PC-9 (cell line): ENCODE measurements at places on chromosomes 2 and 18. TPM values are rescaled to one million over a fixed set of nuclear protein-coding genes. Genes with fewer than 3 reads are reported as not detected.

DNA sequence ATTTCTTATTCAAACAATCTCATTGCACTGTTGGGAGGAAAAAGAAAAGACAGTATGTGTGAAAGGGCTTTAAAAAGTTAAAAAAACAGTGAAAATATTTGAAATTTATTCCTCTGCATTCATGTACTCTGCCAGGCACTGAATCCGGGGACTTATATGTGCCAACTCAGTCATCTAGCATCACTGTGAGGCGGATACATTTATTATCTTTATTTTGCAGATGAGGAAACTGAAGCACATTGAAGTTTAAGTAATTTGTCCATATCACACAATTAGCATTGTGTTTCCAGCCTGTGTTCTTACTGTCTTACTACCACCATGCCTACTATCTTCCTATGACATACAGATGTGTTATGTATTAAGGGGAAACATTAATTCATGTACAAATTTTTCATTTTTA lies 1.8 kb downstream of the LCLAT1 start:
- DNase-seq: no peak
- no peaks in the 10 kb centered on the region for H3K27me3 ChIP-seq
- peak overlapping the region; percentile 89; the same call in 1 of the 2 replicates for H3K4me3 ChIP-seq
- H3K4me1 ChIP-seq: peaks cover 23% of the 10 kb centered on the region
- no peak overlapping the region for H3K27ac ChIP-seq
- peaks cover 4% of the 10 kb centered on the region; the same call in 1 of the 2 replicates for H3K36me3 ChIP-seq

DNA sequence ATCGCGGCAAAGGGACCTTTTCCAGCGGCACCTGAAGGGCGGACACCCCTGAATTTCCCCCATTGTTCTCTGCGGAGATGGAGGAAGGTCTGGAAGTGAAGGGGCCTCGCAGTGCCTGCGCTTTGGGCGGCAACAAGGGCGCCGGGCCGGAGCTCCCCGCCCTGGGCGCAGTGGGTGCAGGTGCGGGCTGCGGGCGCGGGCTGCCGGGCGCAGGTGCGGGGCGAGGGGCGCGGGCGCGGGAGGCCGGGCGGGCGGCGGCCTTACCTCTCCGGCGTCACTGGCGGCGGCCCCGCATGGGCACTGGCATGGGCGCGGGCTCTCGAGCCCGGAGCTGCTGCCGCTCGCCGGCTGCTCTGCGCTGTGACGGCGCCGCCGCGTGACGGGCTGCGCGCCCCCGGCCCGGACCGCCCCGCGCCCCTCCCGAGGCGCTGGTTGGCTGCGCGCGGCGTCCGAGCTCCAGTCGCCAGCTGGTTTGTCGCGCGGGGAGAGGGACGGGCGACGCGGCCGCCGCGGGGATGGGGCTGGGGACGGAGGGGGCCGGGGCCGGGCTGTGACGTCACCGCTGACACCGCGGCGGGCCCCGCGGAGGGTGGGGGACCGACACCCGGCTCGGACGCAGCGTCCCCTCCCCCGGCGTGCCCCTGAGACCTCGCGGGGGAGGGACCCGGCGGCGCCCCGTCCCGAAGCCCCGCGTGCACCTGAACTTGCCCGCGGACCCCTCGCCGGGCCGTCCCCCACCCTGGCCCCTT lies at the start of gene KIF1A:
KIF1A (minus strand) TSS at position 362 of the 749 bp plus-strand sequence. CDS start 22,467 bp downstream, outside the sequence.
- H3K27me3 ChIP-seq: peaks cover 81% of the 10 kb centered on the region
- H3K36me3 ChIP-seq: no peaks in the 10 kb centered on the region
- H3K4me3 ChIP-seq: no peak within 1 kb of the TSS
- H3K4me1 ChIP-seq: no peaks in the 10 kb centered on the region

- no peaks in the 10 kb centered on the region for H3K4me1 ChIP-seq
- H3K36me3 ChIP-seq: no peaks in the 10 kb centered on the region
These were observed 240.6 kb downstream of the TFCP2L1 start for GRCh38 chr2:121044412-121044811.

- H3K27ac ChIP-seq: no peak overlapping the region
- H3K36me3 ChIP-seq: no peaks in the 10 kb centered on the region
- H3K4me1 ChIP-seq: no peaks in the 10 kb centered on the region
These were observed 250.4 kb upstream of the DSEL start for GRCh38 chr18:67766930-67767329.

Gene ZNF521
- total RNA-seq: not detected in 2 replicates

GRCh38 chr18:3172097-3172496 lies 47.7 kb downstream of the MYOM1 start:
- H3K4me1 ChIP-seq: no peaks in the 10 kb centered on the region

DNA sequence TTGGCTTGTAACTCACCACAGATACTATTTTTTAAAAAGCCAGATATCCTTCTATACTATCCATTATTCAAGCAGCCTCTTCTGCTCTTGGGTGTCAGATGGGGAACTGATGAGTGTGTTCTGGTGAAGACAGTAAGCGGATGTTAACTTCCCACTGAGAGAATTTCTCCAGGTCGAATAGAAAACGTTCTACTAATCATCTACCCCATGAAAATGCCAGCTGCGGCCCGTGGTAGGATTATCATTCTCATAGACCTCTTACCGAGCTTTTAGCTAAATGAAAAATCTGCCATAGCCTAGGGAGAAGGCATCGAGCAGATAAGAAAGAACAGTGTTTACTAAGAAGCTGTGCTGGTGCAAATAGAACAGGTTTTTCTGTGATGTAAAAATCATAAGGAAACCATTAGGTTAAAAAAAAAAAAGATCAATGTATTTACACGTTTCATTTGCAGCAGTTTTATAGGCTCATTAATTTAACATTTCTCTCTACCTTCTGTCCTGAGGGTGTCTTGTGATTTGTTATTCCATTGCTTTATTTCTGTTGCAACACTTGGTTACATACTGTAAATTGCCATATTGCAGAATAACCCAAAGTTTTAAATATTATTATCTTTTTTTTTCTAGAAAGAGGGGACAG lies 1521.5 kb upstream of the ZEB2 start:
- no peaks in the 10 kb centered on the region for H3K36me3 ChIP-seq
- no peaks in the 10 kb centered on the region for H3K27me3 ChIP-seq
- H3K27ac ChIP-seq: no peak overlapping the region
- no peak overlapping the region for H3K4me3 ChIP-seq
- DNase-seq: no peak

DNA sequence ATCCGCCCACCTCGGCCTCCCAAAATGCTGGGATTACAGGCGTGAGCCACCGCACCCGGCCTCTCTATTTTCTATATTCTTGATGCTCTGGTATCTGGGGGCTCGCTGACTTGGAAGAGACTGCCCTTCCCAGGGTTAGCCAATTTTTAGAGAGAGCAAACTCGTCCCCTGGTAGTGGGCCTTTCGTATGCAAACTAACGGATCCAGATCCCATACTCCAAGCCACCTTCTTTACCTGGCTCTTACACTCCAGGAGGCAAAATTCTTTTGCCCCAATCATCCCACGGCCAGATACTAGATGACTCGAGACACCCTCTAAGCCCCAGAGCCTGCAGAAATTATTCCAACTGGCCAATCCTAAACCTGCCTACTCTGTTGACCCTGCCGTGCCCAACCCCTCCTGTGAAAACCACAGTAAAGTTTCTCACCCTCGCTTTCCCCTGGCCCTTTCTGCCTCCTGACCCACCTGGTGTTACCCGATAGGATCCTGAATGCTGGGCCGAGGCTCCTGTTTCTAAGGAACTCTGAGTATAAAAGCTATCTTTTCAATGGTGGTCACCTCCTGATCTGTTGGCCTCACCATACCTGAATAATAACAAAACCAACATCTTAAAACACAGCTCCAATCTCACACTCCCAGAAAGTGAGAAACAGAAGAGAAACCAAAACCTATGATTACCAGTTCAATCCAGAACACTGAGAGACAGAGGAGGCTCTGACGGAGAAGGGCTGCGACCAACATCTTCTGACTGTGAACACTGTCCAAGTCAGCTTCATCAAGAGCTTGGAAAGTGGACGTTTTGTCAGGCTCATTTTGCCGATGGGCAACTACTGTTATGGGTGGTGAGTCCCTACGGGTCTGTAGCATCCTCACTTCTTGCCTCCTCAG lies 57.6 kb upstream of the ZNF532 start:
- H3K4me3 ChIP-seq: no peak overlapping the region
- no peaks in the 10 kb centered on the region for H3K27me3 ChIP-seq
- DNase-seq: no peak
- H3K36me3 ChIP-seq: no peaks in the 10 kb centered on the region
- H3K4me1 ChIP-seq: no peaks in the 10 kb centered on the region
- H3K27ac ChIP-seq: no peak overlapping the region

Gene KATNAL2
- total RNA-seq: 9.0 and 9.4 TPM in 2 replicates

Gene CXCR2
- total RNA-seq: not detected in 2 replicates

GRCh38 chr2:56674084-56674483 lies 490.3 kb downstream of the CCDC85A start:
- no peaks in the 10 kb centered on the region for H3K36me3 ChIP-seq
- H3K27ac ChIP-seq: no peak overlapping the region
- H3K4me1 ChIP-seq: no peaks in the 10 kb centered on the region
- H3K4me3 ChIP-seq: no peak overlapping the region
- DNase-seq: no peak
- no peaks in the 10 kb centered on the region for H3K27me3 ChIP-seq

DNA sequence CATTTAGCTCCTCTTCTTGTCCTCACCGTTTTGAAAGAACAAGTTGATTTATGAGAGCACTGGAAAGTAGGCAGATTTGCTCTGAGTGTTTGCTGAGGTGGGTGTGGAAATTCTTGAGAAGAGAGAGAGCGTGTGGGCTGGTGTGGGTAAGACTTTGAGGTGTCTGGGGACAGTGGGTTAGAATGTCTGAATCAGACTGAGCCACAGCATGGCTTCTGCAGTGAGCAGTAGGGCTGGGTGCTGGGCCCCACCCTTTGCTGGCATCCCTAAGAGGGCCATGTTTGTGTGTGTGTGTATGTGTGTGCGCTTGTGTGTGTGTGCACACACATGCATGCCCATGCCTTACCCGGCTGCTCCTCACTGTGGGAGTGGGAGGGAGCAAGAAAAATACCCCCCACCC lies 63.7 kb downstream of the COPS8 start:
- no peaks in the 10 kb centered on the region for H3K27me3 ChIP-seq
- H3K4me1 ChIP-seq: no peaks in the 10 kb centered on the region
- H3K36me3 ChIP-seq: no peaks in the 10 kb centered on the region
- no peak overlapping the region for H3K27ac ChIP-seq

GRCh38 chr2:85273738-85274731 lies 53.8 kb downstream of the TGOLN2 start:
- peaks cover 12% of the 10 kb centered on the region for H3K4me1 ChIP-seq
- peaks cover 5% of the 10 kb centered on the region; the same call in 1 of the 2 replicates for H3K27me3 ChIP-seq
- no peak overlapping the region for H3K4me3 ChIP-seq
- no peak overlapping the region for H3K27ac ChIP-seq
- DNase-seq: peak; percentile 58

GRCh38 chr2:218400930-218401881 lies 1.5 kb downstream of the CTDSP1 start:
- H3K27ac ChIP-seq: no peak overlapping the region
- peaks cover 22% of the 10 kb centered on the region for H3K4me1 ChIP-seq
- H3K36me3 ChIP-seq: no peaks in the 10 kb centered on the region
- peak; percentile 30 for DNase-seq

Gene FBLN7
- total RNA-seq: 0.70 and 1.6 TPM in 2 replicates

DNA sequence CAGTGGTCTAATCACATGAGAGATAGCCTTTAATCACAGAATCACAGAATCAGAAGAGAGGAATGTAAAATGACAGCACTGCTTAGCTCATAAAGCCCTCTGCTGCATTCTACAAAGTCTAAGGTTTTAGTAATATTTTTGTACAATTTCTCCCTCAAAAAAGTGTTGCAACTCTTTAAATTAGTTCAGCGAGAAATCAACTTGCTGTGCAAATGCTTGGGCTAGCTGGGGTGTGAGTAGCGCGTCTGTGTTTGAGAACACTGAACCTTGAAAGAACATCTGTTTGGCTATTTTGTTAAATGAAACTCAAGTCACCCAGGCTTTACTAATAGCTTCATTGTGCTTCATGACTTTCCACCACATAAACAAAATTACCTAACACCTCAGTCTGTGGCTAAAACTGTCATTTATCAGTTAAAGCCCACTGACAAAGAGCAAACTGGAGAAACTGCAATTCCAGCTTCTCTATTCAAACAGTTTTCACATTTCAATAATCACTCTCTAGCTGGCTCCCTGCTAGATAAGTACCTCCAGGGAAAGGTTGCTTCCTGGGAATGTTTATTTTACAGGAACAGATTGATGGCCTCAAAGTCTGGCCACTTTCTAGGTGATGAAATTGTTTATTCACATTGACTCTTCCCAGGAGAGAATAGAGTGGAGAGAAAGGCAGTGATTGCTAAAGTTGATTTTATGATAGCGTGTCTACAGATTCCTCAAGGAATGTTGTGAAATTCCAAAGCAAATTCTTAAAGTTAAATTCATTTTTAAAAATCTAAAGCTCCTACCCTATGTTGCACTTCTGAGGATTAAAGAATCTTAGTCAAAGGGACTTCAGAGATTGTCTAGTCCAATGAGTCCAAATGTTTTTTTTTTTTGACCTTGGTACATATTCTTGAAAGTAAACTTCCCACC lies 36.0 kb upstream of the STAT1 start:
- no peaks in the 10 kb centered on the region for H3K27me3 ChIP-seq
- no peak overlapping the region for H3K4me3 ChIP-seq
- H3K27ac ChIP-seq: peak overlapping the region; percentile 40; the same call in 1 of the 2 replicates
- peaks cover 13% of the 10 kb centered on the region for H3K4me1 ChIP-seq
- no peaks in the 10 kb centered on the region for H3K36me3 ChIP-seq

DNA sequence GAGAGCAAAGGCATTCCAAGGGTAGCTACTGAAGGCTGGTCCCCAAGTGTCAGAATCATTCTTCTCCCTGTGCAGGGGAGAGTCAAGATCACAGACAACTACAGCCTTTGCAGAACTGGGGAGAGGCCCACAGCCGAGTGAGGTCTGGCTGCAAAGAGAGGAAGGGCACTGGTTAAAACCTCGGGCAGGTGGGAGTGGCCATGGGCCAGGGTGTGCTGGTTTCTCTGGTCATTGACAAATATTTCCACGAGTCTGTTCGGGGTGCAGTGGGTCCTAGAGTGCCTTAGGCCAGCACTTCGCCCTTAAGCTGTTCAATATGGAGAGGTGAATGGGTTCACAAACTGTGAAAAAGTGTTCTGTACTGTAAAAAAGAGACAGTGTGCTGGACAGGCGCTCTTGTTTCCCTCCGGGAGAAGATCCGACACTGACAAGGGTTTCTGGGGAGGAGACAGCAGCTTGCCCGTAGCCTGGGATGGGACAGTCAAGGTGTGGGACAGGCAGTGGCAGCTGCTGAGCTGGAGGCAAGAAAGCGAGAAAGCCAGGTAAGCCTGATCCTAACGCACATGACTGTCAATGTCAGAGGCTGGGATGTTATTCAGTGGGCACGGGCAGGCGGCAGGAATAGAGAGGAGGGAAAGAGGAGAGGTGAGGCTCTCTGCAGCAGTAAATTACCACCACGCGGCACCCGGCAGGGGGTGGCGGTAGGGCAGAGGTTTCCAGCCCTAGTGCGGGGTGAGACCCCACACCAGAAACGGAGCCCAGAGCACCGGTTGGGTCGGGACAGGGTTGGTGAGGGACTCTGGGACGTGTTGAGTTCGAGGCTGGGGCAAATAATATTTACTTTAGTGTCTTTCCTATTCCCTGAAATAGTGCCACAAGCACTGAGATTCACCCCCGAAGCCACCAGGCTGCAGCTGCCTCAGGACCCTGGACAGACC lies 2.0 kb downstream of the NPPC start:
- H3K27ac ChIP-seq: no peak overlapping the region
- H3K27me3 ChIP-seq: peaks cover 22% of the 10 kb centered on the region
- no peak overlapping the region for H3K4me3 ChIP-seq
- no peaks in the 10 kb centered on the region for H3K4me1 ChIP-seq
- H3K36me3 ChIP-seq: no peaks in the 10 kb centered on the region

Gene TANC1
- 21.2 and 26.0 TPM in 2 replicates for total RNA-seq

Gene FOXI3
- total RNA-seq: not detected in 2 replicates

- H3K4me1 ChIP-seq: no peaks in the 10 kb centered on the region
- H3K27ac ChIP-seq: no peak overlapping the region
- H3K36me3 ChIP-seq: no peaks in the 10 kb centered on the region
- DNase-seq: peak; percentile 53
- peaks cover 8% of the 10 kb centered on the region; the same call in 1 of the 2 replicates for H3K27me3 ChIP-seq
These were observed 14.9 kb upstream of the ITM2C start for GRCh38 chr2:230849633-230850357.
